ENCODE measurements at places on chromosomes 2 and 18.

- DNase-seq: no peak
Observed at GRCh38 chr2:145777914-145778313, 1258.0 kb upstream of the ZEB2 start.

DNA sequence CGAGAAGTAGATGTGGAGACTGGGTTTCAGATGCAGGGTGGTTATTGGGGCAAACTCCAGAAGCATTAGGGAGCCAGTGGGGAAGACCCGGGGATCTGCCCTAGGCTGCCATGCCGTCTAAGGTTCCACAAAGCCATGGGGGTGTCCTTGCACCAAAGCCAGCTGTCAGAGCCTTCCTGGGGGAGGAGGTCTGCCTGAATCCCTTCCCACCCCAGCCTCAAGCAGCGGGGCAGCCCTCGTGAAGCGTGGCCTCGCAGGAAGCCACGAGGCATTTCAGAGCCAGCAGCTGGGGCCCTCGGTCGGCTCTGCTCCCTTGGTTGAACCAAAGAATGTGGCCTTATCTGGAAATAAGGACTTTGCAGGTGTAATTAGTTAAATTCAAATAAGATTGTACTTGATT is 51.2 kb upstream of the UBE2F start:
- DNase-seq: no peak

DNA sequence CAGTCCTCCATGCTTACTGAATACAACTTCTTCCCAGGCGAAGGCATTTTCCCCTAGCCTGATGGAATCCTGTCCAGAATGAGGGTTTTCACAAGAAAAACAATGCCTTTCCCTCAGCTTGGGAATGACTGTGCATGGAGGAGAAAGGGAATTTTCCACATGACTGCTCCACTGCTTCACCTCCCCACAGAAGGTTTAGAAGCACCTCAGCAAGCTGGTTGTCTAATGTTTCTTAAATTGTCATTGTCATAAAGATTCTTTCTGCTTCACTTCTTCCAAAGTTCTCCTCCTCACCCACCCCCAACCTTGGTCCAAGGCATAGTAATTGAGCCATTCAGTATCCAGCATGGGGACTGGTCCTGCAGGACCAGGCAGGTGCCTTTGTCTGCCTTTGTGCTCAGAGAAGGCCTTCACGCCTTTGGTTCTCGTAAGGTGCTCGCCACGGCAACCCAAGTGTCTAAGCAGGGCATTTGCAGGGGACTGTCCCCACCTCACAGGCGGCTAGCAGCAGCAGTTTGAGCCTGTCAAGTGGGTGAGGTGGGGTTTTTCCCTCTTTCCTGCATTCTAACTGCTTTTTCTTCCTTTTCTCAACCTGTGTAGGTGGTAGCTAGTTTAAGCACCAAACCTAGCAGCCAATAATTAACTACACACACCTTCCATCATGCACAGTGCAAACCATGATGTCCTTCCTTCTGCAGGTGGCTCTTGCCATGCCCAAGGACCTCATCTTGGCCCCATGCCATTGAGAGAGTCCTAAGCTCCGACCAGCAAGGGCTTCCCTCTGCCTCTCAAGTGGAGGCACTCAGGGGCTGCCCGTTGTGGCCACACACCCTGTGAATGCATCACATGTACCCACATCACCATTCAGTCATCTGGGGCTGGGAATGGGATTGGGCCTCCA is 65.7 kb upstream of the BCL2L11 start:
- DNase-seq: no peak

DNA sequence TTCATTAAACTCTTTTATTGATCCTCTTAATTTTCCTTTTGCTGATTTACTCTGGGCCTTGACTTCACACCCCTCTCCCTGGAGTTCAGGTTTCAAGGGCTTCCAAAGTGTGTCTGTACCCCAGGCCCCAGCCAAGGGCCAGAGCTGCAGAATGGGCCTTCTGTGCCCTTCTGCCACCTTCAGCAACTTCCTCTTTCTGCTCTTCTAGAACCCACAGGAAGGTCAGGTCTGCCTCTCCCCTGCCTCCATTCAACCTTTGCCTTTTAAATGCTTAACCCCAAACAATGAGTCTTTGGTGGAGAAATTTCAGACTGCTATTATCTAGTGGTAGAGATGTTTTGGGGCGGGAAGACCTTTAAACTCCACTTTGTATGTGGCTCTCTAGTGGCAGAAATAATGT is 63.1 kb downstream of the TSN start:
- no peak for DNase-seq

DNA sequence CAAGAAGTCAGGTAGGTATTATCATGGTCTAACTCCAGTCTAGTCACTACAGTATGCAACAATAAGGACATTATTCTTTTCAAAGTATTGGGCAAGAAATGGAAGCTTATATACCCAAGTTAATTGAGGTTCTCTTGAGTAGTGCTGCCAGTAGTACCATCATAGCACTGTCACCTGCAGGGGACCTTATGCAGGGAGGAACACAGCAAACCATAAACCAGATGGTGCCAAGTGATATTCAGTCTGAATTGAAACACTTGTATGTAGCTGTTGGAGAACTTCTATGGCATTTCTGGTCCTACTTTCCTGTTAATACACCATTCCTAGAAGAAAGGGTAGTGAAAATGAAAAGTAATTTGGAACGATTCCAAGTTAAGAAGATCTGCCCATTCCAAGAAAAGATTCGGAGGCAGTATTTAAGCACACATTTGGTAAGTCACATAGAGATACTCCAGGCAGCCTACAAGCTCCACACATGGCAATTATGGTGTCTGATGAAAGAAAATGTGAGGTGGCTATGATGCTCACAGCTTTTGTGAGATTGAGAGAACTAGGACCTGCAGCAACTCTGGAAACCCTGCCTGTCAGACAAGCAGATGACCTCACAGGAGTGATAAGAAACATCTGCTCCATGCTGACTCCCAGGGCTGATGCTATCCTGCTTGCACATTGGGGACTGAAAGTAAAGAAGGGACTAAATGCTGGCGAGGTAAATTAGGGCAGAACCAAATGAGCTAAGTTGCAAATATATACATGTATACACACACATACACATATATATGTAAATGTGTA is 174.7 kb downstream of the MC4R start:
- DNase-seq: no peak

- peak; percentile 31 for DNase-seq
Observed at GRCh38 chr18:22230471-22230945, 61.1 kb downstream of the GATA6 start.

DNA sequence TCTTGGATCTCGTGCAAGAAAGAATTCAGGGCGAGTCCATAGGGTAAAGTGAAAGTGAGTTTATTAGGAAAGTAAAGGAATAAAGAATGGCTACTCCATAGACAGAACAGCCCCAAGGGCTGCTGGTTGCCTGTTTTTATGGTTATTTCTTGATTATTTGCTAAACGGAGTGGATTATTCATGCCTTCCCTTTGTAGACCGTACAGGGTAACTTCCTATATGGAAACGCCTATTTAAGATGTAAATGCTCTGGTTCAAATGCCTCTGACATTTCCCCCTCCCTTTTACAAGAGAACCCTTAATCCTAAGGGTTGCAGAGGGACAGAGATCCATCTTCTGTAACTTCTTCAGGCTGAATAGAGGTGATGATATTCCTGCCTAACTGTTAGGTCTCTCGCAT is 25.7 kb downstream of the RBFA start:
- no peak for DNase-seq

GRCh38 chr18:21179590-21180220 is 62.3 kb upstream of the GREB1L start:
- peak; percentile 56 for DNase-seq

DNA sequence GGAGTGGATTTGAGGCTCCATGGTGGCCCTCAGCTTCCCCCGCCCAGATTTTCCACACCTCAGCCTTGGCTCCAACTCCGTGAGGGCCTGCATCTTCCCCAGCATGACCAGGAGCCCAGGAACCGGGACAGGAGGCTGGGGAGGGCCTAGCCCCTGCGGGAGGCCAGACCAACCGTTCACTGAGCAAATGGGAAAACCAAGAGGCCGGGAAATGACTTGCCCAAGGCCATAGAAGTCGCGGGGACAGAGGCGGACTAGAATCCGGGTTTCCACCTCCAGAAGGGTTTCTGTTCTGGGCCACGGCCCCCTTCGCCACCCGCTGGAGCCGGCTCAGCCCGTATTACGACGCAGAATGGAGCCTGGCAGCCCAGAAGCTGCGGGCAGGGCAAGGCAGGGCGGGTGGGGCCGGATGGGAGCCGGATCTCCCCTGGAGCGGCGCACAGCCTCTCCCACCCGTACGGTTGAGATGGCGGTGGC is 7.9 kb upstream of the CRYBA2 start:
- no peak for DNase-seq

GRCh38 chr2:202400941-202401340 is 24.8 kb downstream of the BMPR2 start:
- DNase-seq: no peak

DNA sequence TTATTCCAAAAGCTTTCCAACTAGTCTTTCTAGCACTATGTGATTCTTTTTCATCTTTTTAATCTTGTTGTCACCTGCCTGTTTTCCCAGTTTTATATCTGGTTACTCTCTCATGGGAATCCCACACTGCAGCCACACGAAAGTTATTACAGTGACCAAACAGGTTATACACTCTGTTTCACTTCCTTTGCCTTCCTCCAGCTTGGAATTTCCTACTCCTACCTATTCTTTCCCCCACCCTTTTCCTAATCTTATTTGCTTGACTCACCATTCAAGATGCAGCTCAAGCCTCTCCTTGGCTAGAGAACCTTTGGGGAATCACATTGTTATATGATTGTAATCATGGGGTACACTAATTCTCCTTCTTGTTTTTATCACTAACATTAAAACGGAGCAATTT is 13.4 kb upstream of the TLK1 start:
- DNase-seq: no peak

GRCh38 chr2:207110310-207110709 is 55.4 kb downstream of the KLF7 start:
- no peak for DNase-seq

DNA sequence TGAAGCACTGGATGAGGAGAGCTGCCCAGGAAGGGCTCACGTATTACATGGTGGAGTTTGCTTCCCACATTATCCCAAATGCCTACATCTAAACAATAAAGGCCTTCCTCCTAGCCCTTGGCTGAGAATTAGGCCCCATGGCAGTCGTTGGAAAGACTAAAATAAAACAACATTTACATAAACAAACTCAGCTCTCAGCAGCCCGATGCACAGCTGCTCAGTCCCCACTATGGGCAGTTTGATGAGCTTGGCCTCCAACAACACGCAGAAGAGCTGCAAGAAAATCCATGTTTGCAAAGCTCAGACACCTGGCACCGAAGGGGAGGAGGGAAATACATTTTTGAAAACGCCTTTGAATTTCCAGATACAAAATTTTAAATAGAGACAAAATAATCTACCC is 352.4 kb downstream of the EIPR1 start:
- DNase-seq: no peak

DNA sequence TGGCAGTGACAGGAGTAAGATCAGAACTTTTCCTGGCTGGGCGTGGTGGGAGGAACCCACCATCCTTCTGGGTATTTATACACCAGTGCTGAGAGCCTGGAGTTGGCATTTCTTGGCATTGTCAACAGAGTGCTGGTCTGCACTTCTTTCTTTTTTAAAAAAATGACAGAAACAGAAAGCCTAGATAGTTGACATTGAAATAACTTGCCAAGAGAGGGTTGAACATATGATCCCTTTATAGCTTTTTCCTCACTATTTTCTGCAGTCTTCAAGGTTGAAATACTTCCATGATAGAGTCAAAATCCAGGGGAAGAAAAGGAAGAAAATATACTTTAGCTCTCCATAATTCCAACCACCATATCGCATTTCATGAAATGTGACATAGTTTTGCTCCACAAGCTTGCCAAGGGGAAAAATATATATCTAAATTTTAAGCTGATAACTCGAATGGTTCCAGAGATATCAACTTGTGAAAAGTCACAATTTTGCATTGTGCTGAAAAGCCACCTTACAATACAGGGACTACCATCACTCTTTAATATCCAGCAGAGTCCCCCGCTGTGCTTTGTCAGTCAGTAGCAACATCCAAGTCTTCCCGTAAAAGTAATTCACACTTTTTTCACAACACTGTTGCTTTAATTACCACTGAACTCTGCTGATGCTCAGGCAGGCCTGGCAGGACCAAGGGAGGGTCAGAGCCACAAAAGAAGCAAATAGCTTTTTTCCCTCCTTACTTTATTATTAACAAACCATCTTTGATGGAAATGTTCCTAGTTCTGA is 764.9 kb upstream of the FANCL start:
- no peak for DNase-seq

GRCh38 chr2:104337869-104338268 is 516.0 kb upstream of the POU3F3 start:
- DNase-seq: peak; percentile 42

DNA sequence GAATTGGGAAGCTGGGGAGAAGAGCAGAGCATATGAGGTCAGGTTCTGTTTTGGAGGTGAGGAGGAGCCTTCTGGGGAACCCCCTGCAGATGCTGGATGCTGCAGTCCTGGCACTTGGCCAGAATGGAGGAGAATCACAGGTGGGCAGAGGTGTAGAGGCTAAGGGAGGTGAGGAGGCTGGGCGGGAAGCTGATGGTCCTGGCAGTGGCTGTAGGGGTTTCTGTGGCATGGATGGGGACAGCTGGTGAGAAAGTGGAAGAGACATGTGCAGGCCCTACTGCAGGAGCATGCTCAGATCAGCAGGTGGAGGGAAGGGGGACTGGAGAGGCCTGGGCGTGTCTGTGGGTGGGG is 101.3 kb downstream of the DYSF start:
- no peak for DNase-seq

GRCh38 chr18:78242806-78243205 is 736.8 kb upstream of the SALL3 start:
- DNase-seq: peak; percentile 74

DNA sequence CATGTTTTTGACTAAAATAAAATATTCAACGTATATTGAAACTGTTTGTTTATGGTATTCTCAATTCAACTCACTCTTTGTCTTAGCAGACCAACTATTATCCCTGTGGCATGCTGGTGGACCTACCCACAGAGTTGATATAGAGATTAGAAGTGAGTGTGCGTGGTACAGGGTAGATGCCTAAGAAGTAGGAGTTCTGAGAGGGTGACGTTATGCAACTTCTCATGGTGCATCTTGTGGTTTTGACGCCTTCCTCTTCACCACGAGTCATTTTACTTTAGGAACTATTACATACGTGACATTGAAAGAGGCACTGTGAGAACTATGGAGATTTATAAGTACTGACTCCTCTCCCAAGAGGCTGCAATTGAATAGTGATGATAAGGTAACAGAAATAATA is 26.6 kb upstream of the NAPG start:
- DNase-seq: no peak

DNA sequence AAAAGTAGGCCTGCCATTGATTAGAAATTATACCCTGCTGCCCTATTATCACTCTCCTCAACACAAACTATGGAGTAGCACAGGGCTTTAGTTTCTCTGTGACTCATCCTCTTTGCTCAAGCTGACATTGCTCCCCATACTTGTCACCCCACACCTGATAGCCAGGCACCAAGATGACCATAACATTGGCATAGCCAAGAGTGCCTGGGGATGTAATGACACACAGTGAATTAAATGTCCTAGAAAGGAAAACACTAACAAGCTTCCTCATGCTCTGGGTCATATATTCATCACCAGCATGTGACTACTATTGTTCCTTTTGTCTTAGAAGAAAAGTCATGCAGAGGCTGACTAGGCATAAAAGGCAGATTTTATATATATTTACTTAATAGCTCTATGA is 137.8 kb upstream of the RND3 start:
- DNase-seq: peak; percentile 66

- DNase-seq: no peak
Observed at GRCh38 chr18:70151614-70152013, 53.9 kb downstream of the RTTN start.

- DNase-seq: no peak
Observed at GRCh38 chr2:158726911-158727592, 68.1 kb upstream of the DAPL1 start.

GRCh38 chr18:59035591-59035990 is 104.1 kb upstream of the SEC11C start:
- DNase-seq: no peak
